ENCODE measurements at places on chromosomes 3 and 15.

DNA sequence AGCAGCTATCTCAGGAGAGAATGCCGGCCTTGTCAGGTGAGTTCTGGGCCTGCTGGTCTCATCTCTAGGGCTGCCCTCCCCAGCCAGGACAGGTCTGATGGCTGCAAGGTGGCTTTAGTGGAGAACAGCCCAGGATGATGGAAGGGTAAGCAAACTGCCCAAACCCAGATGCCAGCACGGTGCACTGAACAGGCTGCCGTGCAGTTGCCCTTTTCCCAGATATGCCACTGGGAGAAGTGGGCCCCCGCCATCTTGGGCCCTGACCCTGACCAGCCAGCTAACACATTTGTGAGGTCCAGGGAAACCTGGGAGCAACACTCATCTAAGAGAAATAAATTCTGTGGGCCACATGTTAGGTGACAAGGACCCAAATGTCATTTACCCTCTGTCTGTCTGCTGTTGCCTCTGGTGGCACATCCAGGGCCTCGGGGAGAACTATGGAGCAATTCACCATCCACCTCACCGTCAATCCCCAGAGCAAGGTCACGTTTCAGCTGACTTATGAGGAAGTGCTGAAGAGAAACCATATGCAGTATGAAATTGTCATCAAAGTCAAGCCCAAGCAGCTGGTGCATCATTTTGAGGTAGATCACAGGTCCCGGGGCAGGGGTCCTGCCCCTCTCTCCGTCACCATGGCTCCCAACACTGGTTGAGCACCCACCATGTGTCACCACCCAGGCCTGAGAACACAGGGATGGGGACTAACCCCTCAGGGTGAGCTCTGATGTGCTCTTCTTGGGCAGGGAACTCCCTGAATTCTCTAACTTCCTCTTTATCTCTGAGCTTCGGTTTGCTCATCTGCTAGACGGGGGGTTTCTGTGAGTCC is 1.8 kb downstream of the ITIH1 start:
- no peak for DNase-seq

DNA sequence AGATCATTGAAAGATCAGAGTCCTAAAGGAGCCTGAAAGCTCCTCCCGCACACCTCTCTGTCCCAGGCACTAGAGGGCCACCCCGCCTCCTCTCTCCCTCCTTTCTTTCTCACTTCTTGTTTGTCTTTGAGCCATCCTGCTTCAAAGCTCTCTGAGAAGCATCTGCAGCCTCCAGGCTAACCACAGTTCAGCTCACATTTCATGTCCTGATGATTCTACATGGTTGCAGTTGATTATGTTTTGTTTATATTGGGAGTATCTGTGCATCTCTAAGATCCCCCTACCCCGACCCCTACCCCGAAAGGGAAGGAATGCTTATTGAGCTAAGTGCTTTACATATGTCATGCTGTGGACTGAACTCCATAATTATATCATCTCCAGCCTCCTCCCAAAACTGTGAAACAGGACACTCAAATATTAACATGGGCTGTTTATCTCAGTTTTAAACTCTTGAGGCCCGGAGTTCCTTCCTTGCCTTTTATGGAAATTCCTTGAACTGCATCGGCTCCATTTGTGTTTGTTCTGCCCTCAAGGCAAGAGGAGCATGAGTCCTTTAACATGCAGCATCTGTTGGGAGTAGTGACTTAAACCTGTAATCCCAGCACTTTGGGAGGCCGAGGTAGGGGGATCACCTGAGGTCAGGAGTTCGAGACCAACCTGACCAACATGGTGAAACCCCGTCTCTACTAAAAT is 30.9 kb downstream of the MGLL start:
- DNase-seq, result no peak

- DNase-seq, result no peak
Measured at GRCh38 chr3:131608296-131608695, 105.5 kb upstream of the MRPL3 start.

DNA sequence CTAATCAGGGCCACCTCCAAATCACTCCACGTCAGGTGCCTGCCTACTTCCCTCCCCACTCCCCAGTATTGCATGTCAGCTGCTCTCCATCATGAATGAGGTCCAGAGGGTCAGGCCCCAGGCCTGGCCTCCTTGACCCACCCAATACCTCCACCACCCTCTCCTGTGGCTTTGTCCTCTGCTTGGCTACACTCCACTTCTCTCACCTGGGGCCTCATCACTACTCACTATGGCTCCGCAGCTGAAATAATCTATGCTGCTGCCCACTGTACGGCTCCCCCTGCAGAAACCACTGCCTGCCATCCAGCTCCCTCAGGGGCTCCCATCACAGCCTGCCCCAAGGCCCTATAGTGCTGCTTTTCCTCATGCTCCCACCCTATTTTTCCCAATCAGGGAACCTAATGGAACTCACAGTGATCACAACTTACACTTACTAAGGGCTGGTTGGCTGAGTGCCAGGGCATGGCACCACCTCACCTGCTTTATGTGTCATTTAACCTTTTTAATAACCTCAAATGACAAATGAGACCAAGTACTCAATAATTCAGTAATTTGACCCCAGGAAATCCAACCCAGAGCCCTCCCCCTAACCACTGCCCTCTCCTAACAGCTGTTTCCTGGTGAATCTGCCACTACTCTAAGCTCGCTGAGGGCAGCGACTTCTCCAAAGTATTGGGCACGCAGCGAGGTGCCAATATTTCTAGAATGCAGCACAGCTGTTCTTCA is 2.3 kb downstream of the GORASP1 start:
- no peak for DNase-seq

- DNase-seq, result no peak
Measured at GRCh38 chr15:99451484-99451883, 114.3 kb upstream of the MEF2A start.

All from stimulated activated effector memory CD8-positive, alpha-beta T cell treated with anti-CD3 and anti-CD28 coated beads, Interleukin-12 subunit alpha, Interleukin-12 subunit beta, amount 100 ng/mL, for 72 hours (primary cell).